T1000 (cell line): ENCODE measurements at places on chromosomes 11 and 22.
A peak's percentile ranks its signal among the peaks of the same experiment; 100 is the strongest.

DNA sequence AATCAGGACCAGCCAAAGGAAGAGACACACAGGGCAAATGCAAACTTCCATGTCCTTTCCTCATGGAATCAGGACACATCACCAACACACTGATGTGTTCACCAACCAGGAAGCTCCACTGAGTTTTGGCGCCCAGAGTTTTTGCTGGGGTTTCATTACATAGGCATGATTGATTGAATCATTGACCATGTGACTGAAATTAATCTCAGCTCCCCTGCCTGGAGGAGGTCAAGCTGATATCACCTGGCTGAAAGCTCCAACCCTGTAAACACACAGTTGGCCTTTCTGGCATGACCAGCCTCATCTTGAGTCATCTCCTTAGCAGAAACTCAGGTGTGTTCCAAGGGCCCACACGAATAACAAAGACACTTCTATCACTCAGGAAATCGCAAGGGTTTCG is 133.2 kb downstream of the TRIM29 start:
- DNase-seq: no peak

DNA sequence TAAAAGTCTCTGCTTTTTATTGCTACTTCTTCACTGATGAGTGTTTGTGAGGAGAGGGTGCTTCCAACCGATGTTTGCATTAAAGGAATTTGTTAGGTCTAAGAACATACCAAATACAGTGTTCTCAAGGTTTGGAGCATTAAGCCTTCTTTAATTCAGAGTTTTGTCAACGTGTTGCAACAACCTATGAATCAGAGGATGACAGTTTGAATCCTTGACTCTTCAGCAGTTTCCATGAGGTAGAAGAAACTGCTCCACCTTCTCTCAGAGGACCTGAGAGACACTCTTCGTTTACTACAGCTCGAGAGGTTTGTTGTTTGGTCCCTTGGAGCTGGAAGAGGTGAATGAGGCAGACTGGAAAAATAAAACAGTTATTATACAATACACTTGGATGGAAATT is 55.7 kb downstream of the NCAM1 start:
- no peak for DNase-seq

GRCh38 chr11:86574493-86575207 is 97.8 kb downstream of the ME3 start:
- no peak for DNase-seq

GRCh38 chr11:16367252-16367651 is 10.9 kb upstream of the SOX6 start:
- DNase-seq: no peak

DNA sequence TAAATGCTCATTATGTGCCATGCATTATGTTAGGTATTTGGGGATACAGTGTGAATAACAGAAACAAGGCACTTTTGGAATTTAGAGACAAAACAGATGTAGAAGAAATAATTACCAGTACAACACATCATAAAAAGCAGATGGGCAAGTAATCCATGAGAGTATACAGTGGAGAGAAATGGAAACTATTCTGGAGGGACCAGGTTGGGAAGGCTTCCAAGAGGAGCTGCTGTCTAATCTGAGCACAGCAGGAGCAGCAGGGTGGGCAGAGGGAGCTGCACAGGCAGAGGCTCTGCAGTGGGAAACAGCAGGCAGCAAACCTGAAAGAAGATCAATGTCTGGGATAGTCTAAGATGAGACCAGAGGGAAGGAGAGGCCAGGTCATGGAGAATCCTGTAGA is 268.7 kb upstream of the CCDC90B start:
- DNase-seq: no peak

- no peak for DNase-seq
Measured at GRCh38 chr11:59028105-59028504, 58.0 kb upstream of the GLYATL1B start.

DNA sequence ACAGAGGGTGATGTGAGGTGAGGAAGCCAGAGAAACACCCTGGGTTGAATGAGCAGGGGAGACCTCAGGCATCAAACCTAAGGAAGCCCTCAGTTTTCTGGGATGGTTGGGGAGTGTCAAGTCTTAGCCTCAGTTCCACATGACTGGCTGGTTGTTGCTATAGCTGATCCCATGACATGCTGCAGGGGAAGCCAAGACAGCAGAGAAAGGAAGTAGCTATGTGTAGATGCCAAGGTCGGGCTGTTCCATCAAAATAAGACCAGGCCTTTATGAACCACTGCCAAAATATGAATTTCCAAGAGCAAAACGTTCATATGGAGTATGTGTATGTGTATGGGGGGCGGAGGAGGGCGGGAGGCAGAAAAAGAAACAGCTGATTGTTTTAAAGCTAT is 11.6 kb downstream of the CD59 start:
- DNase-seq: no peak

DNA sequence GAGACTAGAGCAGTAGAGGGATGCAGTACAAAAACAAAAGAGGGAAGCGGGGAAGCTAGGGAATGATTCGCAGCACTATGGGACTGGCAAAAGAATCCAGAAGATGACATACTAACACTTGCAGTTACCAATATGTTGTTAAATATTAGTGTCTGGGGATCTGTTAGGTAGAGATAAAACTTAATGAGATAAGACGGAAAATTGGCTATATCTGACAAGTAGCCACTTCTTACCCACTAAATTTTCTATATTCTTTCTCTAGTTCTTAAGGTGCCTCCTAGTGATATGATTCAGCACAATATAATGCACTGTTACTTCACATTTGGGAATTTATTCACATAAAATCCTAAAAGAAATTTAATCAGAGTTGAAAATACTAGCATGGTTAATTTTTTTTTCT is 30.8 kb downstream of the CCDC90B start:
- DNase-seq: no peak

DNA sequence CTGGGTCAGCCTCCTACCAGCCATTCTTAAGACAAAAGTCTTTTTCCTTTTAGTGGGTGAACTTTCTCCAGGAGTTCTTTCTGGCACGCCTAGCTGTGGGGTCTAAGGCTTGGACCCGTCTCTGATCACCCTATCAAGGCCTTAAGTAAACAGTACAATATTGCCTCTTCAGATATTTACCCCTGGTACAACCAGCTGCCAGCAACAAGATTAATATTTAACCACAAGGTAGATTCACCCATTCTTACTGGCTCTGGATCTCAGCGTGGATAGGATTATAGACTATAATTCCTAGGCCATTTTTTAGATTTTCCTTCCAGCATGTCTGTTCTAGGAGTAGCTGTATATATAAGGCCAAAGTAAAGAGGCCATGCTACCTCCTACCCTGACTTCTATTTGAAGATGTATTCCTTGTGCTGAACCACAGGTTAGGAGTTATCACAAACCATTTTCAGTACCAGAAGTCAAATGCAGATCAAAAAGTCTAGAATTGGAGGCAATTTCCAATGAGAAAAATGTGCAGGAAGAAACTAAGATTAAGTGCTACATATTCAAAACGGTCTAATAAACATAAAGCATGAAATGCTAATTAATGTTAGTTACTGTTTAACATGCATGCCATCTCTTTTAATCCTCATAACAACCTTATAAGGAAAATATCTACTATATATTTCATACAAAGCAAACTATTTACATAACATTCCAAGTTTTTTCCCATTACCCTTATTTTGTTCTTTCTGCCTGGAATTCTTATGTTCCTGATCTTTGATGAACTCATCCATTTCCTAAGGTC is 110.0 kb upstream of the SYN3 start:
- no peak for DNase-seq

GRCh38 chr11:30510750-30511149 is 75.4 kb downstream of the MPPED2 start:
- DNase-seq: no peak

- DNase-seq: no peak
Measured at GRCh38 chr11:123584737-123585136, 69.7 kb downstream of the SCN3B start.

DNA sequence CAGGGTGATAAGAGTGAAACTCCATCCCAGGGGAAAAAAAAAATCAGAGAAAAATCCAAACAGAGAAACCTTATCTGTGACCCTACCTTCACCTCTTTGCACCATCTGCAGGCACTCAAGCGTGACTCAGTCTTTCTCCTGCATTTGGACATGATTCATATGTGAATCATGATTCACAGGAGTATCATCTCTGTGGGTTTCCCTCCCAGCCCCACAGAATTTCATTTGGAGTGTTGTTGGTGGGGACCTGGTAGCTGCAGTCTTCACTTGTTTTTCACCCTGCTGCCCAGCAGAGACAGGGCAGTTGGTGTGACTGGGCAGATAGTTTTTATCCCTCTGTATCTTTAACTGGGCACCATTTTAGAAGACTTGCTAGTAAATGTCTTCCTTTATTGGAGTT is 75.7 kb downstream of the DEPDC5 start:
- DNase-seq: peak; percentile 66

GRCh38 chr11:11640996-11641395 is 19.2 kb upstream of the GALNT18 start:
- no peak for DNase-seq

DNA sequence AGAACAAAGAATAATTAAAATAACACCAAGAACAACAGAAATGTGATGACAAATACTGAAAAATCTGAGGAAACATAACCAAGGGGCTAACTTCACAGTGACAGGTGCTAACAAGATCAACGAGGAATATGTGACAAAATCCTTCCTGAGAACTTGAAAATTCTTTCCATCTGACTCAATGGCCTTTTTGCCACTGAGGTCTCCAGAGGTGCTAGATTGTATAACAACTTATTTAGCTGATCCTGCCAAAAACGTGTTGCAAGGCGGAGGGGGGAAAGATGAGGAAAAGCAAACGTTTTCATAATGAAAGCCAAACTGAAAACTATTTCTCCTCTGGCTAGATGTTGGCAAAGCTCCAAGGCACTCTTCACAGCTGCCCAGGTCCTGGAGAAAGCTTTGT is 364.5 kb downstream of the NTM start:
- DNase-seq: no peak

DNA sequence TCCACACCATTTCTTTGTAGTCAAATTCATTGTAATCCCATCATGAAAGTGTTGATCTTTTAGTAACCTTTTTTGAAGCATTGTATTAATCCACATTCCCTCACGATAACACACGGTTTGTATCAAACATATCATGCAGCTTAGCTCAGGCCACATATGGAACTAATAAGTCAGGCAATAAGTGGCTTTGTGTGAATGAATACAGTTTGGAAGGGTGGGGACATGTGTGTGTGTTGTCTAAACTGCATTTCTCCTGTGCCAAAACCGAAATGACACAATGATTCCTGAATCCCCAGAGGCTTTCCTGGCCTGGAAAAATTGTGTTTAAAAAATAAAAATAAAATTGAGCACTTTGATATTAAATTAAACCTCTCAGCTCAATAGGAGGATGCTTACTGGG is 98.3 kb downstream of the WNT11 start:
- DNase-seq: no peak

DNA sequence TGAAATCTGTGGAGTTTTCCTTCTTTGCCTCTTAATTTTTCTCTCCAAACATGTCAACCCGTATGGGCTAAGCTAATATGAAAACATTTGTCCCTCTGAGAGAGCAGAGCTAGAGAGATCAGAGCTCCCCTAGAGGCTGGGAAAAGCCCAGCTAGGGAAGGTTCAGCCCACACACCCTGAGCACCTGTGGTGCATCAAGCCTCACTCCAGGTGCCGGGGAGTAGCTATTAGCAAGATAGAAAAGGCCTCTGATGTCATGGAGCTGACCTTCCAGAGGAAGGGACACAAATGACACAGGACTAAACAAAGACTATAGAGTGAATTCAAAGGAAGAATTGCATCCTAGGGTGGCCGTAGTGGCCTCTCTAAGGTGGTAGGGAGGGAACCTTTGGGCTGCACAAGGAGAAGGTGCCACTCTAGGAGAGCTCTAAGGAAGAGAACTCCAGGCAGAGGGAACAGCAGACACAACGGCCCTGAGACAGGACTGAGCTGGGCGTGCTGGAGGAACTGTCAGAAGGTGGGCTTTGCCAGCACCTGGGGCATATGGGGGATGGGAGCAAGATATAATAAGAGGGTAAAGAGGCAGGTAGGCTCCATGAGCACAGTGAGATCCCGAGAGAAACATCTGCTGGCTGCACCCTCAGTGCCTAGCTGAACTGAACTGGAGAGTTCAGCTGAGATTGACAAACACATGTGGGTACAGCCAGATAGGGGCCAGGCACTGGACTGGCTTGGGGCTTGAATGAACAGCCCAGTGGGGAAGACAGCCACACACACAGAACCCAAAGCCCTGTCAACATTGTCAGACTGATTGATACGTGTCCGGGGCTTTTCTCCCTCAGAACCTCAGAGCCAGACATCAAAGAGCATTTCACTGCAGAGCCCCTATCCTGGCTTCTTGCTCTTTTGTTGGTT is 65.5 kb upstream of the DRD2 start:
- DNase-seq: no peak

DNA sequence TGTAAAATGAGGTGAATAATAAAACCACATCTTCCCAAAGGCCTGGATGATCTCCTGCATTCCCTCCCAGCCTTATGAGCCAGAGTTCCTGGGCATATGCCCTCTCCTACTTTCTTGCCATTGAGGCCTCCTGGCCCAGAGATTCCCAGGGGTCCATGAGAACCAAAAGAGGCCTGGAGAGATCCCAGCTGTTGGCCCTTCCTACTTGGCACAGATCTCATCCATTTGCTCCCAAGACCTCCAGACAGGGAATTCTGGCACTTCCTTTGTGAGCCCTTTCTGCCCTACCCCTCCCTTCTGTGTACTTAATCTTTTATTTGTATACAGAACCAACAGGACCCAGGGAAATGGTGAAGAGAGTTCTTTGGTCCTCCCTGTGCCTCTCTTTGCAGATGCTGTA is 21.4 kb downstream of the POU2F3 start:
- no peak for DNase-seq

DNA sequence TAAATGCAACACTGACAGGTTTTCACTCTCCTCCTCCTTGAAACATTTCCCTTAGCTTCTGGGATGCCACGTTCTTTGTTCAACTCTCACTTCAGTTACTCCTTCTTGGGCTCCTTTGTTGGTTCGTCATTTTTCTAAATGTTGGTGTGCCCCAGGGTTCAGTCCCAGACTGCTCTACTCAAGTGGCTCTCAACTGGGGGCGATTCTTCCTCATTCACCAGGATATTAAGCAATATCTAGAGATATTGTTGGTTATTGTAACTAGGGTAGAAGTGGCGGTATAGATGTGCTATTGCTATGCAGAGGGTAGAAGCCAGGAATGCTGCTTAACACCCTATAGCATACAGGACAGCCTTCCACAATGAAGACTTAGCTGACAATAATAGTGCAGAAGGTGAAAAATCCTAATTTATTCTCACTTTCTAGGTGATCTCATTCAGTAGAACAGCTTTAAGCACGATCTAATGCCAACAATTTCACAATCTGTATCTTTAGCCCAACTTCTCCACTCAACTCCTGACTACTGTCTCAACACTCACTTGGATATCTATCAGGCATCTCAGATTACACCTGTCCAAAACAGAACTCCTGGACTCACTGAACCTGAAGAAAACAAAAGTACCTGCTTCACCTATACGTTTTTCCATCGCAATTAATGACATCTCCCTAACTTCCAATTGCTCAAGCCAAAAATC is 4.6 kb downstream of the NUP160 start:
- DNase-seq: no peak

DNA sequence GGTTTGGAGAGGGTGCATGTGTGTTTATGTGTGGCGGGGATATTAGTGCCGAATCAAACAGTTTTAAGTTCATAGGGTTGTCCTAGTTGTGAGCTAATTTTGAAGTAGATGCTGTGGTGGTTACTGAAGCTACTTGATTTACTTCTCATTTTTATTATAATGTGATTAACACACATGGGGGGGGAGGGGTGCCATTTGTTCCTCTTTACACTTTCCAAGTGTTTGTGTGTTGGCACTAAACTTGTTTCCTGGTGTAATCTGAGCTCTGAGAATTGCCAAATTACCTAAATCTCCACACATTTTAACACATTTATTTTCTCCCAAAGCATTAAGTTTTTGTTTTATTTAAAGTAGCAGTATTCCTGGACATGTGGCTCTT is 60.1 kb downstream of the ZNRF3 start:
- no peak for DNase-seq
